Forelimb muscle (tissue), 1 donor: ENCODE measurements at places on chromosomes 5 and 9. TPM values are rescaled to one million over a fixed set of nuclear protein-coding genes. Genes with fewer than 3 reads are reported as not detected.

DNA sequence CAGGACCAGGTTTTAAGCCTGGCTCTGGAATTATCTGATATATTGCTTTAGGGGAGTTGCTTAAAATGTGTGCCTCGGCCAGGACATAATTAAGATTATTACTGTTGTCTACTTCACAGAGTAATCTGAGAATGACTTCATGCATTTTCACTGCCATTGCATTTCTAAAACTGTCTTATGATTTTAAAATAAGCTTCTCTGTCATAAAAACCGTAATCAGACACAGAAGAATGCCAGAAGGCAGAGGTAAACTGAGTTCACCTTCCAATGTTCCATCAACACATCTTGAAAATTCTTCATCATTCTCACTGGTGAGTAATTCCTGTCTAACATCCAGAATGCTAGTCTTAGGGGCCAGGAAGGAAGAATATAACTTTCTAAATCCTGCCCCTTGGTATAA, 47.1 kb downstream of the ISOC1 start:
- DNase-seq: peak; percentile 36

- no peak for DNase-seq
Observed at GRCh38 chr9:18778846-18779245, 254.2 kb downstream of the SAXO1 start.

Gene AQP7
- 1.9 TPM for polyA plus RNA-seq

DNA sequence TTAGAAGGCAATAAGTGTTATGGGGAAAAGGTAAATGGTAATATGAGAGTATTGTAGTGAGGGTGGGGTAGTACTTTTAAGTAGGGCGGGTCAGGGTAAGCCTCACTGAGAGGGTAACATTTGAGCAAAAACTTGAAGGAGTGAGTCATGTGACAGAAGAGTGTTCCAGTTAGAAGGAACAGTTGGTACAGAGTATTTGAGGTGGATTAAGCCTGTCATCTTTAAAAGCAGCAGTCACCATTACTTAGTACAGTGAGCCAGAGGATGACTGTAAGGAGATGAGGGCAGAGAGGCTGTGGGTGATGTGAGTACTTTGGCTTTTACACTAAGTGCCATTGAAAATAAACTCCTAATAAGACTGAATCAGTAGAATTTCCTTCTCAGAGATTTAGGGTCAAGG, 54.8 kb downstream of the UBAP1 start:
- no peak for DNase-seq

Gene FBN2
- 41.0 TPM for polyA plus RNA-seq

GRCh38 chr9:114574438-114574837, 13.1 kb upstream of the ATP6V1G1 start:
- no peak for DNase-seq

DNA sequence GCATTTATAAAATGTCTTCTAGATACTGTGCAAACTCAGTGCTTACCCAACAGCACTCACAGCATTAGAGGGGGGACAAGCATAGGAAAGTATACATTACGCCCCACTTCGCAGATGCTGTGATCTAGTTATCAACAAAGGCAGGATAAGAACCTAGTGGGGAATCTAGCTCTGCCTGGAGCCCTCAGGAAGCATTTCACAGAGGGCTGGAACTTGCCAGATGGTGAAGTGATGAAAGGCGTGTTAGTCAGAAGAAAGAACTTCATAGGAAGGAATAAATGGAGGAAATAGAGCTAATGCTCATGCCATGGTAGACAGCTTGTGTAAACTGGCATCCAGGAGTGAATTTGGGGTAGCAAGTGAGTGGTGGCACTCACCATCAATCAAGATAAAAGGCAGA, 25.8 kb downstream of the DIRAS2 start:
- DNase-seq: no peak

DNA sequence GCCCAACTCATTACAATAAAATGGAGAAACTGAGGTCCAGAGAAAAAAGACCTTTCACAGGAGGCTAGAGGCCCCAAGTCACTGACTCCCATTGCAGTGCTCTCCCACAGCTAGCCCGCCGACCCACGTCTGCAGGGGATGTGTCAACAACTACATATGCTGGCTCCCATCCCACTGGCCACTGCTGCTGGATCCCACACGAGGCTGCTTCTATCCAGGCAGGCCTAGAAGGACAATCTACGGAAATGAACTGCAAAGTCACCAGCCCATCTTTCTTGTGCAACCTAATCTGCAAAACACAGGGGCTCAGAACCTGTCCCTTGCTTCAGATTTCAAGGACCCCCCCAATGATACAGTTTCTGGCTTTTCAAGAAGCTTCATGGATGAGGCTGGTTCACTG, 24.0 kb downstream of the RAPGEF1 start:
- DNase-seq: no peak

DNA sequence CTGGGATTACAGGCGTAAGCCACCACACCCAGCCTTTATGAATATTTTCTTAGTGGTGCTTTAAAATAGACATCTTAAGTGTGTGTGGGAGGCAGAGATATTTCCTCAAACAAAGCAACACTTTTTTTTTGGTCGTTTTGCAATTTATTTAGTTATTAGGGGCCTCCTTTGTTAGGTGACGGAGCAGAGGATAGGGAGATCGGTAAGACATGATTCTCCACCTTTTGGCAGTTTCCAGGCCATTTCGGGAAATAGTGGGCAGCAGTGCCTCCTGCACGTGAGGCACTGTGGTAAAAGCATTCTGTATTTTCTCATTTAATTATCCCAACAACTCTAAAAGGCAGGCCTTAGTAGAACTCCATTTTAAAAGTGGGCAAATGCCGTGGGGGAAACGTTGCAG, 1.9 kb downstream of the OCLN start:
- DNase-seq: no peak

DNA sequence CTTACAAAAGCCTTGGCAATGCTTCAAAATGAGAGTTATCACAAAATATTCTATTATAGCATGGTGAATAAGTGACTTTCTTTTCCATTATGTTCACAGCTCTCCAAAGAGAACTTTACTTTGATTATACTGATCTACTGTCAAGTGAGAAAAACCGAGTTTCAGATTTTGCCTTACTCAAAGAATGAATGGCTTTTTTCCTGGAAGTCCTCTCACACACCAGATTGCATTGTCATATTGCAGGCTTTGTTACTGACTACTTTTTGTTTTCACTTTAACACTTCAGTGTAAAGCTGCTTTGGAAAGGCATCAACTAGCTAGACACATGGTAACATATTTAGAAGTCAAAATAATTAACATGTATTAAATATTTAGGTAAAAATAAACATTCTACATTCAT, 765.2 kb upstream of the NUDT12 start:
- no peak for DNase-seq

GRCh38 chr9:3971391-3972082, 328.3 kb downstream of the GLIS3 start:
- DNase-seq: no peak

GRCh38 chr5:109652096-109652495, 37.6 kb upstream of the MAN2A1 start:
- no peak for DNase-seq

Gene AP3B1
- polyA plus RNA-seq: 33.6 TPM

GRCh38 chr5:86623785-86624483, 6.2 kb downstream of the COX7C start:
- no peak for DNase-seq

Gene DPP7
- polyA plus RNA-seq: 21.7 TPM

GRCh38 chr5:73030995-73031394, 75.2 kb downstream of the FCHO2 start:
- DNase-seq: no peak

DNA sequence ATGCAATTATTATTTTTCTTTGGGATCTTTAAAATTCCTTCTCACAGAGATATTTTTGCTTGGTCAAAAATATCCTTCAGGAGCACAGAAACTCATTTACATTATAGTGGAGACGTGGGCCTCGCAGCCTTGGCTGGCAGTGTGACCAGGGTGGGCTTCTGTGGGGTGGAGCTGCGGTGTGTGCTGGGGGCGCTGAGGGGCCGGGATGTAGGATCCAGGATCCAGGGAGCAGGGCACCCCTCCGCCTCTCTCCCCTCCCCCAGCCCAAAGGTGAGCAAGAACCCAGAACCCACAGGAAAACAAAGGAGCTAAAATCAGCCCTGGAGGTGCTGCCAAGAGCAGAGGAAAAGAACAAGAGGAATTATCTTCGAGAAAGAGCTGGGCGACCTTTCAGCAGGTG, 79.1 kb upstream of the OLFM1 start:
- DNase-seq: no peak
